ENCODE measurements at places on chromosomes 3 and 15.
A peak's percentile ranks its signal among the peaks of the same experiment; 100 is the strongest.

DNA sequence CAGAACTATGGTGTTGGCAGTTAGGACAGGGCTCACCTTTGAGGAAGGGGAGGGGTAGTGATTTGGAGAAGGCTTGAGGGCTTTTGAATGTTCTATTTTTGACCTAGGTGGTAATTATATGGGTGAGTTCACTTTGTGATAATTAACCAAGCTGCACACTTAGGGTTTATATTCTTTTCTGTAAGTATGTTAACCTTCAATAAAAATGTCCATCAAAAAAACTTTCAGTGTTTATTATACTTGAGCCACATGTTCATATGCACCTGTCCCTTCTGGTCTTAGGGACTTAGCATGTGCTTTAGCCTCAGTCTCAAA lies 28.4 kb downstream of the PDE8A start:
- DNase-seq: no peak

DNA sequence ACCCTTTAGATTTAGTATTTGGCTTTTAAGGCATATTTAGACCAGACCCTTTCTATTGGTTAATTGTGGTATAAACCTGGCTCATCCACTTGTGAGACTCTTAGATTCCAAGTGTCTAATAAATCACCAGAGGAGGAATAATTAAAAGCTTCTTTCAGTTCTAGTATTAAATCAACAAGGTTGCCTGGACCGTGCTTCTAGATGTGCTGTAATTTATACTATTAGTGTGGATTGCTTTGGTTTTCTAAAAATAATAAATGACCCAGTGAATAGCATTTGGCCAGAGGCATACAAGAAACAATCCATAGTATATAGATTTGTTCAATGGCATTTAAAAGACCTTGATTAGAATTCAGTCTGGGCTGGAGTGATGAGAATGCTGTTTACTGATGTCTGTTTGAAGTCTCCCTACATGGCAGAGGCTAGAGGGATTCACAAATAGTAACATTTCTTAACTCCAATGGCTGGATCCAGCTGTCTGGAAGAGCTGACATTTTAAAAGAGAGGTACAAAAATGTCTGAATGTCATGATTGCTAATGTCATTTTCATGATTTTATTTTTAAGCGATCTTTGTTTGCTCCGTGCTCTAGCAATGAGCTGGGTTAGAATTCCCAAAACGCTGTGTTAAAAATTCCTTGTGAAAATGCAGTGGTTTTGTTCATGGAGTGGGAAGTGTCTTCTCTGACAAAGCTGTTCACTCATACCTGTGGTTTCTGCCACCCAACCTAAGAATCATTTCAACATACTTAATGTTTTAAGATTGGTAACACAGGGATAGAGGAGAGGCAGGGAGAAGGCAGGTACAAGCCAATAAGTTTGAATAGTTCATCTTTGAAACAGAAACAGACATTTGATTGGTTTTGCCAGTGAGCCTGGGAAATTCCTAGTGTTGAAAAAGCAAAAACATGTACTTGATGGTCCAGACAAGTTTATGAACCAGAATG lies 89.9 kb downstream of the RBMS3 start:
- DNase-seq: no peak

- DNase-seq: no peak
Observed at GRCh38 chr3:13812034-13812471, 67.8 kb downstream of the WNT7A start.

- DNase-seq: peak; percentile 38
Observed at GRCh38 chr3:78101384-78101783, 1061.5 kb downstream of the ROBO2 start.

DNA sequence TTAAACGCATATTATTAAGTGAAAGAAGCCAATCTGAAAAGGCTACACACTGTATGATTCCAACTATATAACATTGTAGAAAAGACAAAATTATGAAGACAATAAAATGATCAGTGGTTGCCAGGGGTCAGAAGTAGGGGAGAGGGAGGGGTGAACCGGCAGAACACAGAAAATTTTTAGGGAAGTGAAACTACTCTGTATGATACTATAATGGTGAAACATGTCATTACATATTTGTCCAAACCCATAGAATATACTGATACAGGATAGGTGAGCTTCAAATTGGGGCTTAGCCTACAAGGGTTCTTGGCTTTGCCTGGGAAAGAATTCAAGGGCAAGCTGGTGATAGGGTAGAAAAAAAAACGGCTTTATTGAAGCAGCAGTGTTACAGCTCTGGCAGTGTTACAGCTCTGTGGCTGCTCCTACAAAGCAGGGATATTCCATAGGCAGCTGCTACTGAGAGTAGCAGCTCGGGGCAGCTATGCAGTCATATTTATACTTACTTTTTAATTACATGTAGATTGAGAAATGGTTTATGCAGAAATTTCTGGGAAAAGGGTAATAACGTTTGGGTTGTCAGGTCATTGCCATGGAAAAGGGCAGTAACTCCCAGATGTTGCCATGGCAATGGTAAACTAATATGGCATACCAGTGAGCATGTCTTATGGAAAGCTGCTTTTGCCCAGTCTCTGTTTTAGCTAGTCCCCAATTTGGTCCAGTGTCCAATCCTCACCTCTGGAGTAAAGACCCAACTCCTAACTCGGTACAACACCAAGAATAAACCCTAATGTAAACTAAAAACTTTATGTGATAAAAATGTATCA lies 125.1 kb upstream of the SLC25A36 start:
- no peak for DNase-seq

- DNase-seq: no peak
Observed at GRCh38 chr15:25761971-25762662, 101.0 kb downstream of the ATP10A start.

GRCh38 chr3:140078343-140078742 lies 143.4 kb downstream of the CLSTN2 start:
- DNase-seq: no peak

DNA sequence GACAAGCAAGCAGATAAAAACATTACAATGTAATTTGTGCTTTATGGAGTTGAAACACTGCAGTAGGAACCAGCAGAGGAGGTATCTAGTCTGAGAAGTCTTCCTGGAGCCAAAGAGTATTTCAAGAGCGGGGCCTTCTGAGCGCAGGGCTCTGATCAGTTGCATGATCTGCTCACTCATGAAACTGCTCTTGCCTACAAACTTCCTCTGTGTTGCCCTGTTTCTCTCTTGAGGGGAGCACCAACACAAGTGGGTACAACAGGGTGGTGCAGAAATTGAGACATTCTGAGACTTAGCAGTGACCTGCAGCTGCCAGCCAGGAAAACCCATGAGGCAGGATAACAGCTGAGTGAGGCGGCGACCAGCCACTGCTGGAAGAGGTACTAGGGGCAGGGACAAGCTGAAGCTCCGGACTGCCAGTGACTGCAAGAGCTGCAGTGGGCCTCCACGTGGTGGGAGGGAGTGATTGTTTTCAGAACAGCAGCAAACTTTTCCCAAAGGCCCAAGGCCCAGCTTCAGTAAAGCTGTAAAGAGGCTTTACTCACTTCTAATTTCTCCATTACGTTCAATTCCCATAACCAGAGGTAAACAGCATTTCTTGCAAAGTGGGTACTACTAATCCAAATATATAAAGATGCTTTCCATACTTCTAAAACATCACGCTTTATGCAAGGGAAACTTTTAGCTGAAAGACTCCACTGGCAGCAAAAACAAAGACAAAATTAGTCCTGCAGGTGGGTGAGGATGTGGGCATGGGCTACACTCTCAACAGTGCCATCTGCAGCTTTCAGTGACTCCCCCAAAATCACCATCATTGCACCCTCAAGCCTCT lies 69.0 kb upstream of the LPP start:
- no peak for DNase-seq

DNA sequence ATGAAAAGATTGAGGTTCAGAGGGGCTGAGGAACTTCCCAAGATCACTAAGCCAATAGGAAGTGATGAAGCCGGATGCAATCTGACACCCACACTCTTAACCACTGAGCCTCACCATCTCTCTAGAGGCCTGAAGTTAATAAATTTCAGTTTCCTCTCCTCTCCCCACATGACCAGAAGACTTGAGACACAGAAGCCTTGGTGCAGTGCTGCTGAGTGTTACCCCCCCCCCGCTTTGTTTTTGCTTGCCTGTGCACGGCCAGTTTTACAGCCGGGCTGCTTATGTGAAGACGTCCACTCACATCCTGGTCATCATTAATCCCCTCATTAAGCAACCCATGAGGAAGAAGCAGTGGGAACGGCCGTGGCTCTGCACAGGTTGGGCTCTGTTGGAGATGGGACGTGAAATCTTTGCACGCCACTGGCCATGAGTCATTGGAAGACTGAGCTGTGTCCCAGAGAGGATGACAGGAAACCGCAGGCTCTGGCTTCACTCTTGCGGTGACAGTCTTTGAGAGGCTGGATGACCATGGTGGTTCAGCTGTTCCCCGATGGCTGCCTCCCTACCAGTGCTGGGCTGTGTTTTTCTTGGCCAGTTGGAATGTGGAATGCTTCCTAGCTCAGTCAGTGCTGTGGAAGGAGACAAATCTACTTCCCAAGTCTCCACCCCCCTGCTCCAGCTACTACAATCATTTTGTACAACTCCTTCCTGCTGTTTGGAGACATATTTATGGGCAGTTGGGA lies 232.6 kb upstream of the LRTM1 start:
- peak; percentile 63 for DNase-seq

DNA sequence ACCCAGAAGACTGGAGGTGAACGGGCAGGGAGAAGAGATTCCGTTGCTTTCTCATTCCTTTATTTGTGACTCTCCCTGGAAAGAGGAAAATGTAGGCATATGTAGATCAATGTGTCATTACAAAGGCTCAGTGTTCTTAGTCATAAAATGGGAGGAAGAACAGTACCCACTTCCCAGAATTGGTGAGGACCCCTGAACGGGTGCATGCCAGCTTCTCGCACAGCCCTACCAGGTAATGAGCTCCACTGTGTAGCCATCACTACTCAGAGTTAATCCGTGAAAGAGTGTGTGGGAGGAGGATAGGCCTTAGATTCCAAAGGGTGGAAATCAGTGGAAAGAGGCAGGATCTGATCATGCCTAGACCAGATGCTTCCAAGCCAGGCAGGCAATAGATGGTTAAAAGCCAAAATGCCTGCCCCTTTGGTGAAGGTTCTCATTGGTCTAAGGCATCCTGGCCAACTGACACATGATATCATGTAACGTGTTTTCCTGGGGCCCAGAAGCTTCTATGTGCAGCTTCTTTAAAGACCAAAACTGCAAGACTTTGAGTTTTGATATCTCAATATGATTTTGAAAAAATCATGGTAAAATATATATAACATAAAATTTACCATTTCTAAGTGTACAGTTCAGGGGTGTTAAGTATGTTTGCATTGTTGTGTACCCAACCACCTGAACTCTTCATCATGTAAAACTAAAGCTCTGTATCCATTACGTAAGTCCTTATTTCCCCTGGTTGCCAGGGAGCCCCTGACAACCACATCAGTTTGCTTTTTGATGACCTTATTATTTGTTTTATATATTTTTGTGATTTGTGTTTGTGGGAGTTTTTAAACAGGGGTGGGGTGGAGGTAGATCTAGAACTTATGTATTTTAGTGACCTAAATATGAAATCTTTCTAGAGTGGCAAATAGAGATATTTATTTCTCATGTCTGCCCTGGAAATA lies 402.2 kb upstream of the CFAP20DC start:
- no peak for DNase-seq

DNA sequence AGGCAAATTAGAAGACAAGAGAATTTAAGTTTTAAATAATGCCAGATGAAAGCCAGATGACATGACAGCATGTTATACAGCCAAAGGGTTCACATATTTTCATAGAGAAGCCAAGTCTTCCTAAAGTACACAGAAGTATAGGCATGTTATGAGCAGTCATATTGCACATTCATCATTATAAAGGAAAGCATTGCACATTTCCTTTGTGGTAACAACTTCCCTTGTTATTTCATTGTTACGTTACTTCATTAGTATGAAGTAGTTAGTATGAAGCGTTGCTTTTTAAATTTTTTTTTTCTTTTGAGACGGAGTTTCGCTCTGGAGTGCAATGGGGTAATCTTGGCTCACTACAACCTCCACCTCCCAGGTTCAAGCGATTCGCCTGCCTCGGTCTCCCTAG lies 4.6 kb upstream of the ABCC5 start:
- no peak for DNase-seq

DNA sequence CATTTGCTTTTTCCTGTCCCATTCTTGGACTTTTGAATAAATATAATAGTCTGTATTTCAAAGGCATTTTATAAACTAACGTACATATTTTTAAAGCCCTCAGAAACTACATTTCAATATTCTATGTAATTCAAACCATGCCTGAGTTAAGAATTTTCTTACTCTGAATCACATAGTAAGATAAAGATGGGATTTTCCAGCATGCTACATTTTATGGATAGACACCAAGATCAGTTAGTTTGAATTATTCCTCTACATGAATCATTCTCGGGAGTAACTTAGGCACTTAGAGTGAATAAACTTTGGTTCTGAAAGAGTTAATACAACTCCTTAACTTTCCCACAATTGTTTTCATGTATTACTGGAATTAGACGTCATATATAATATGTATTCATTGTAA lies 713.3 kb upstream of the CBLB start:
- no peak for DNase-seq

- DNase-seq: no peak
Observed at GRCh38 chr3:96334779-96335178, 479.6 kb upstream of the EPHA6 start.

- DNase-seq: no peak
Observed at GRCh38 chr15:32994810-32995424, 199.6 kb downstream of the FMN1 start.

DNA sequence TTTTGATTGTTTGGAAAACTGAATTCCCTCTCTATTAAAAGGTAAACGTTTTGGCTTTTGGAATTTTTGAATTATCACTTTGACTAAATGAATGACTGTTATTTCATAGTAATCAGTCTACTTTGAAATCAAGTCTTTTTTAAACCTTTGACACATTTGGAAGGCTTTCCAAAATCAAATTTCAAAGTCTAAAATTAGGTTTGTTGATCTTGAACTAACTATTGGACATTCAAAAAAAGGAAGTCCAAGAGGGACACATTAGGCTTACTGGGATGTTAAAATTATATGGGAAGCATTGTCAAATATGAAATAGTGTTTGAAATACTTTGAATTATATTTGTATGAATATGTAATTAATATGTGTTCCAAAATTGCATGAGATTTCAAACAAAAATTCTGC lies 45.2 kb upstream of the AADACL2 start:
- DNase-seq: no peak

GRCh38 chr3:19248767-19249166 lies 100.5 kb downstream of the KCNH8 start:
- no peak for DNase-seq

DNA sequence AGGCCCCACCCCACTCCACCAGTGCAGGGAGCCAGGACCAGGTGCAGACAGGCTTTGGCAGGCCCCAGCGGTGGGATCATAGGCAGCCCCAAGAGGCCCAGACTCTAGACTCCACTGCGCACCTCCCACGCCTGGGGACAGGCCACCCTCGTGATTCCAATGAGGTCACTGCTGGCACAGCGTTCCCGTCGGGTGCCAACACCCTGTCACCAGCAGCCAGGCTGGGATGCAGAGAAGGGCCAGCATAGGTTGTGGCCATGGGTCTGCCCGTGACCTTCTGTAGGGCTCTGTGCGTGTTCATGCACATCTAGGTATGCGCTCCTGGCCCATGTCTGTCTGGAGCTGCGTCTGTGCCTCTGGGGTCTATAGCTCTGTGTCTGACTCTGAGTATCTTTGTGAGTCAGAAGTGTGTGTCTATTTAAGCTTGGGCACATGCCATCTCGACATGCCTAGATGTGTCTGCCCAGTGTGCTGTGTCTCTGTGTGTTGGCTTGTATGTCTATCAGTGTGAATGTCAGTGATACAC lies 13.0 kb downstream of the VIPR1 start:
- no peak for DNase-seq

- DNase-seq: no peak
Observed at GRCh38 chr3:184391266-184391665, 11.4 kb downstream of the CHRD start.

GRCh38 chr3:34073961-34074360 lies 275.5 kb downstream of the PDCD6IP start:
- DNase-seq: no peak
